ENCODE measurements at places on chromosomes 2 and 18.

- no peak for DNase-seq
These were observed 9.3 kb downstream of the TMEM182 start for GRCh38 chr2:102771114-102771513.

DNA sequence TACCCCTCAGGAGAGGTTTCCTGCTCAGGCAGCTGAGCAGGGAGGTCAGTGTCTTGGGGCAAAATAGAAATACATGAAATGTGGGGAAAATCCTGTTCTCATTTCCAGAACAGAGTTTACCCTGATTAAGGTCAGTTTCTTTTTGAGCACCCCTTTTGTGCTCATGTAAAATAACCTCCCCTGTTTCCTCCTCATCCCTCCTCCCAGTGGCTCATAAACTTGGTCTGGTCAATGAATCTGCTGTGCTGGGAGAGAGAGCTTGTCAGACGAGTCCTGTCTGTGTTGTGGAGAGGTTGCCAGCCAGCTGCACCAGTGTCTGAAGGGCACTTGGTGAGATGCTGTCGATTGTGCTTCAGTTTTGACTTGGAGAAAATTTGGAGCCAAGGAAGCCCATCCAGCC lies 48.6 kb downstream of the NTSR2 start:
- DNase-seq: no peak

DNA sequence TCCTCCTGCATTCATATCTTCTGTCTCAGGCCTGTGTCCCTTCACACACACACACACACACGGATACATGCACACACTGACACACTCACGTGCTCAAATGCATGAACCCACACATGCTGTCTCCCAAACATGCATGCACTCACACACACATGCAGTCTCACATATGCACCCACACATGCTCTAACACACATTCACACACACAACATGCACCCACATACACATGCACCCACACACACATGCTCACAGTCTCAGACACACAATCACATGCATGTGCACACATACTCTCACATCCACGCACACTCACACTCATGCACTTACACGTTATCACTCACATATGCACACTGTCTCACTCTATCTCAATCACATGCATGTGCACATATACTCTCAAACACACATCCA lies 1.9 kb upstream of the CD226 start:
- DNase-seq: no peak

- DNase-seq: no peak
These were observed 1533.0 kb downstream of the LRP1B start for GRCh38 chr2:140597836-140598235.

DNA sequence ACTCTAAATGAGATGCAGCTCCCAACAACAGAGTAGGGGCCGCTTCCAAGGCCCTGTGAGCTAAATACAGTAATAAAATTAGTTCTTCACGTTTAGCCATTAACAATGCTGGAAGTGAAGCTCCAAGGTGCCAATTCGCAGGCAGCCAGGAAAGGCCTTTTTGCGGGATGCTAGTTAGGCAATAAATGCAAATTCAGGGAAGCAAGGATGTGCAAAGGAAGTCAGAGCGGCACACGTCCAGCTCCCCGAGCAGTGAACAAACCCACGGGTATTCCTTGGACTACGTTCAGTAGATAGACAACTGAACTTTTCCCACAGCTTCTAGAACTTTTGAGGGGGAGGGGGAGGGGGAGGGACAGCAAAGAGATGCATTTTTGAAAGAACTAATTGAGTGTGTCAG lies 6.9 kb downstream of the ZNF516 start:
- no peak for DNase-seq

DNA sequence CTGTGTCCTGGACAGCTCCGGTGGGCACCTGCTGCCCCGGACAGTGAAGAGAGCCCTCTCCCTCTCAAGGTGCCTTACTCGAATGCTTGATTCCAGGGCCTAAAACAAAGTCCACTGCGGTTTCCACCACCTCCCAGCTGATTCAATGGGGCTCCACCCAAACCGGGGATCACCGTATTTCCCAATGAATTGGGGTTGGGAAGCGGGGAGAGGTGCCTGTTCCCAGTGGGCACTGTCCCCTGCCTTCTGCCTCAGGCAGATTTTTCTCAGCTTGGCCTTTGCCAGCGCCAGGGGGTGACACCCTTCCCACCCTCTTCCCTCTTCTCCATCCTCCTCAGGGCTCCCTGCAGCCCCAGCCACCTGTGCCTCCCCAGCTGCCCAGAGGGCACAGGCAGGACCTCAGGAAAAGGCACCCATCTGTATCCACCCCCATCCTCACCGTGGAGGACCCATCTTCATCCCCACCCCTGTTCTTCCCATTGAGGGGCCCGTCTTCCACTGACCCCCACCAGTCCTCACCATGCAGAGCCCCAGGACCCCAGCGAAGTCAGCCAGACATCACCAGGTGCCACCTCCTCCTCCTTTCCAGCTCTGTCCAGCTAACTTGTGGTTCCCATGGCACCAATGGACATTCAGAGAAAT lies 66.7 kb upstream of the HPCAL1 start:
- DNase-seq: no peak

GRCh38 chr2:169798718-169799592 lies at the start of gene SSB:
Gene SSB, plus strand, starts transcription at chr2:169798871. Its CDS starts 2,090 bp downstream, at chr2:169800961.
- peak; percentile 91 for DNase-seq

Data from SW 1271 (cell line).